Stimulated activated CD4-positive, alpha-beta T cell treated with anti-CD3 and anti-CD28 coated beads, Interleukin-4, amount 100 ng/mL, for 24 hours (primary cell): ENCODE measurements at places on chromosomes 12 and 14.

DNA sequence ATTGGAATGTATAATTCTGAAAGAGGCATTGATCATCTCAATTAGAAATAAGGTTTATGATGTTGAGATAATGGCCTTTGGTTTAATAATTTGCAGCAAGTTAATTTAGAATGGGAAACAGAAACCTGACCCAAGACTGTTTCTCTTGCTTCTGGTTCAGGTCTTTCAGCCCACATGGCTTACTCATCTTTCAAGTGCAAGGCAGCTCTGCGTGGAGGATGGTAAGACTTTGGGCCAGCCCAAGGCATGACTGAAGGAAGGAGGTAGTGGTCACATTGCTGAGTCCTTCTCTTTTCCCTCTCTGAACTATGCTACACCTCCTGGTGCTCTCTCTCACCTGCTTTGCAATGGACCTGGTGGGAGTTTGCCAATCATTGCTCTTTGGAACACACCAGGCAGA is 98.7 kb downstream of the CAND1 start:
- no peak for DNase-seq

GRCh38 chr12:3229577-3229976 is 152.4 kb downstream of the TSPAN9 start:
- no peak for DNase-seq

- DNase-seq, result no peak
Measured at GRCh38 chr12:53777412-53777811, 25.6 kb upstream of the CISTR start.

DNA sequence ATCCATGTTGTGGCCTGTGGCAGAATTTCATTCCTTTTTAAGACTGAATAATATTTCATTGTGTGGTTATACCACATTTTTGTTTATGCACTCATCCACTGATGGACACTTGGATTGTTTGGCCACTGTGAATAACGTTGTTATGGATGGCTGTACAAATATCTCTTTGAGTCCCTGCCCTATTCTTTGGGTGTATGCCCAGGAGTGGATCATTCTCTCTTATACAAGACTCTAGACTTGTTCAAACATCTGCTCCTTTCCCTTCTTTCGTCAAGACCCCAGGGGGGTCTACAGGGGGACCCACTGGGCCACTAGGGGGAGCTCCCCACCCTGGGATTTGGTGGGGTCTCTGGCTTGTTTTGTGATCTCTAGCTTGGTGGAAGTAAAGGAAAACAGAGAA is 77.4 kb downstream of the FBXL14 start:
- DNase-seq, result no peak

- DNase-seq, result peak; percentile 45
Measured at GRCh38 chr12:59403259-59403932, 192.4 kb upstream of the SLC16A7 start.
